Endothelial cell of umbilical vein (primary cell): ENCODE measurements at places on chromosomes 12 and 14.

- DNase-seq, result peak; percentile 95
These were observed 14.3 kb upstream of the ZFP36L1 start for GRCh38 chr14:68807148-68807600.

- DNase-seq, result no peak
These were observed 58.1 kb downstream of the STAB2 start for GRCh38 chr12:103645202-103645601.

- DNase-seq, result no peak
These were observed 49.9 kb upstream of the OR4E1 start for GRCh38 chr14:21723431-21724045.

DNA sequence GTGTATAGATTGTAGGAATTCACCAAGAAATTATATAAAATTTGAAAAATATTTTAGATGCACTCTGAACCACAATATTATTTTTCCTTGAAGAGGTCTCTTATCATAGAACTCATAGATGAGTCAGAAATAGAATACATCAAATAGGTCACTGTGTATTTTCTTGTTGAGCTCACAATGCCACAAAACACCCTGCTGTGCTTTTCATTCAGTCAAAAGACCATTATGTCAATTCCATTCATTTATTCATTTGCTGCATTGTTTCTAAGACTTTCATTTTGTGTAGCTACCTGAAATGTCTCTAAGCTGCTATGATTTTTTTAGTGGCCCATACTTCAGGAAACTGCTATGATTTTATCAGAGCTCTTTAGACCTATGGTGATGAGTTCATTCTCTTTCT, 231.9 kb upstream of the AVPR1A start:
- DNase-seq, result no peak

GRCh38 chr12:96176575-96176974, 17.6 kb upstream of the ELK3 start:
- no peak for DNase-seq

- DNase-seq, result no peak
These were observed 136.5 kb downstream of the SPTSSA start for GRCh38 chr14:34325493-34325892.
